ENCODE measurements at places on chromosomes 16 and 17. TPM values are rescaled to one million over a fixed set of nuclear protein-coding genes. Genes with fewer than 3 reads are reported as not detected.

Gene KRT32
- total RNA-seq = not detected

Gene TP53TG3B
- total RNA-seq = not detected

Gene PRR35
- not detected for total RNA-seq

Gene CCL16
- total RNA-seq = not detected

Gene TPSG1
- total RNA-seq = not detected

Gene ATP6V0C
- 106 TPM for total RNA-seq

Gene KRT36
- total RNA-seq = not detected

Gene HSPB9
- total RNA-seq = not detected

Gene DNAI2
- total RNA-seq = not detected

Gene CDH15
- total RNA-seq = not detected

Gene PRSS27
- 2.4 TPM for total RNA-seq

Gene CYGB
- total RNA-seq = 3.0 TPM

Gene IL32
- 2.0 TPM for total RNA-seq

Gene KRT9
- not detected for total RNA-seq

All from B cell (primary cell).